ENCODE measurements at places on chromosomes 16 and 17.

- no peaks in the 10 kb centered on the region for H3K36me3 ChIP-seq
- no peak overlapping the region for H3K4me3 ChIP-seq
- H3K27me3 ChIP-seq = no peaks in the 10 kb centered on the region
- no peak overlapping the region for H3K27ac ChIP-seq
- no peak for DNase-seq
- no peaks in the 10 kb centered on the region for H3K4me1 ChIP-seq
Measured at GRCh38 chr16:73262931-73263330, 215.0 kb upstream of the ZFHX3 start.

GRCh38 chr16:67561501-67561823 lies 864 bp upstream of the CTCF start:
- H3K4me1 ChIP-seq = peaks cover 10% of the 10 kb centered on the region
- H3K27ac ChIP-seq = peak overlapping the region; percentile 95
- H3K4me3 ChIP-seq = peak overlapping the region; percentile 87
- DNase-seq = no peak
- H3K27me3 ChIP-seq = no peaks in the 10 kb centered on the region

- no peak overlapping the region for H3K4me3 ChIP-seq
- no peak overlapping the region for H3K27ac ChIP-seq
- no peaks in the 10 kb centered on the region for H3K27me3 ChIP-seq
Measured at GRCh38 chr16:31712064-31712540, 161.5 kb upstream of the ZNF267 start.

- no peak overlapping the region for H3K27ac ChIP-seq
- H3K36me3 ChIP-seq = no peaks in the 10 kb centered on the region
- peaks cover 4% of the 10 kb centered on the region for H3K27me3 ChIP-seq
- no peak for DNase-seq
- no peak overlapping the region for H3K4me3 ChIP-seq
Measured at GRCh38 chr16:27195941-27196595, 7.3 kb upstream of the KDM8 start.

DNA sequence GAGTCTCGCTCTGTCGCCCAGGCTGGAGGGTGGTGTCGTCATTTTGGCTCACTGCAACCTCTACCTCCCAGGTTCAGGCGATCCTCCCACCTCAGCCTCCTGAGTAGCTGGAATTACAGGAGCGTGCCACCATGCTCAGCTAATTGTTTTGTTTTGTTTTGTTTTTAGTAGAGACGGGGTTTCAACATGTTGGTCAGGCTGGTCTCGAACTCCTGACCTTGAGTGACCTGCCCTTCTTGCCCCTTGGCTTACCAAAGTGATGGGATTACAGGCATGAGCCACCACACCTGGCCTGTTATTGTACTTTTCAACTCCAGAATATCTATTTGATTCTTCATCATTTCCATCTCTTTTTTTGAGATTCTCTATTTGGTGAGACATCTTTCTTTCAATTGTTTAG lies 9.0 kb upstream of the ADORA2B start:
- DNase-seq = no peak
- no peaks in the 10 kb centered on the region for H3K36me3 ChIP-seq
- H3K4me1 ChIP-seq = no peaks in the 10 kb centered on the region
- no peaks in the 10 kb centered on the region for H3K27me3 ChIP-seq

- no peak overlapping the region for H3K4me3 ChIP-seq
- H3K27ac ChIP-seq = no peak overlapping the region
- no peaks in the 10 kb centered on the region for H3K36me3 ChIP-seq
- H3K27me3 ChIP-seq = peaks cover 3% of the 10 kb centered on the region
- peaks cover 10% of the 10 kb centered on the region for H3K4me1 ChIP-seq
- no peak for DNase-seq
Measured at GRCh38 chr17:31726980-31727427, 132.0 kb downstream of the COPRS start.

- H3K36me3 ChIP-seq = no peaks in the 10 kb centered on the region
- no peak for DNase-seq
Measured at GRCh38 chr16:56877486-56878182, 12.6 kb downstream of the SLC12A3 start.

GRCh38 chr17:50437409-50437808 lies 11.4 kb downstream of the ACSF2 start:
- no peak for DNase-seq
- H3K27ac ChIP-seq = no peak overlapping the region
- no peaks in the 10 kb centered on the region for H3K27me3 ChIP-seq
- H3K4me3 ChIP-seq = no peak overlapping the region
